PC-9 (cell line): ENCODE measurements at places on chromosomes 12 and 14.

DNA sequence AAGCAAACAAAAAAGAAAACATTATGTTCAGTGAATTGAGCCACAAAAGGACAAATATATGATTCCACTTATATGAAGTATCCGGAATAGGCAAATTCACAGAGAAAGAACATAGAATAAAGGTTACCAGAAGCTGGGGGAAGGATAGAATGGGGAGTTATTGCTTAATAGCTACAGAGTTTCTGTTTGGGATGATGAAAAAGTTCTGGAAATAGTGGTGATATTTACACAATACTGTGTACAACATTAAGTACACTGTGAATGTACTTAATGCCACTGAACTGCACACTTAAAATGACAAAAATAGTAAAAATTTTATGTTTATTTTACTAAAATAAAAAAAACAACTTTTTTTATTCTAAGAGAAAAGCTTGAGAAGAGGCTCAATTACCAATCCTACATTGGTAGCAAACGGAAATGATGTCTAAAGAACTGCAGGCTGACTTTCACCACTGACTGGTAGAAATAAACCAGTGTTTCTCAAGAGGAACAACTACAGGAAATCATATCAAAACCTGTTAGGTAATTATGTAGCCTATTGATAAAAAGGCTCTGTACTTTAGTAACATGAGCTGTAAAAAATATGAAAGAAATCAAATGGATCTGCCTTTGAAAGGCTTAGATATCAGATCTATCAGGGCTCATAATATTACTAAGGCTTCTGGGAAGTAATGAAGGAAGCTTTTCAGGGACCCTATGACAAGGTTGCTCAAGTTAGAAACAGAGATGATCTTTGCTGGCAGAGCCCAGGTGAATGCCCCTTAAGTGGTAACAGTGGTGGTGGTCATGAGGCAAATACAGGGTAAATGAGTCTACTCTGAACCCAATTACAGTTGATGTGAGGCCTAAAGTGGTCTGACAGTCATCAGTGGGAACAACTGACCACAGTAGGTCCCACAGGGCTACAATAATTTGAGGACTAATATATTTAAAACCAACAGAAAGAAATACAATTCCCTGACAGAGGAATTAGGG is 41.3 kb downstream of the BAZ1A start:
- no peak for DNase-seq

DNA sequence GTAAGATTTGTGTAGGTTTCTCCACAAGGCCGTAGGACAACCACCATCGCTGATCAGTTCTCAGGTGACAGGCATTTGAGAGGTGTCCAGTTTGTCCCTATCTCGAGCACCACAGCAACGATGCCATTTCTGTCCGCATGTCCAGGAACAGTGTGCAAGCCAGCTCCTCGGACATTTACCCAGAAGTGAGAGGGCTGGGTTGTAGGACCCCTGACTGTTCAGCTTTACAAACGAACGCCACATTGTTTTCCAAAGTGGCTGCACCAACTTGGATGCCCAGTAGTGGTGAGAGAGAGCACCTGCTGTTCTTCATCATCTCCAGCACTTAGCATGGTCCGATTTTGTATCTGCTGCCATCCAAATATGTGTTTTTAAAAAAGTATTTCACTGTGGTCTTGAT is 38.6 kb downstream of the CYP46A1 start:
- no peak for DNase-seq

DNA sequence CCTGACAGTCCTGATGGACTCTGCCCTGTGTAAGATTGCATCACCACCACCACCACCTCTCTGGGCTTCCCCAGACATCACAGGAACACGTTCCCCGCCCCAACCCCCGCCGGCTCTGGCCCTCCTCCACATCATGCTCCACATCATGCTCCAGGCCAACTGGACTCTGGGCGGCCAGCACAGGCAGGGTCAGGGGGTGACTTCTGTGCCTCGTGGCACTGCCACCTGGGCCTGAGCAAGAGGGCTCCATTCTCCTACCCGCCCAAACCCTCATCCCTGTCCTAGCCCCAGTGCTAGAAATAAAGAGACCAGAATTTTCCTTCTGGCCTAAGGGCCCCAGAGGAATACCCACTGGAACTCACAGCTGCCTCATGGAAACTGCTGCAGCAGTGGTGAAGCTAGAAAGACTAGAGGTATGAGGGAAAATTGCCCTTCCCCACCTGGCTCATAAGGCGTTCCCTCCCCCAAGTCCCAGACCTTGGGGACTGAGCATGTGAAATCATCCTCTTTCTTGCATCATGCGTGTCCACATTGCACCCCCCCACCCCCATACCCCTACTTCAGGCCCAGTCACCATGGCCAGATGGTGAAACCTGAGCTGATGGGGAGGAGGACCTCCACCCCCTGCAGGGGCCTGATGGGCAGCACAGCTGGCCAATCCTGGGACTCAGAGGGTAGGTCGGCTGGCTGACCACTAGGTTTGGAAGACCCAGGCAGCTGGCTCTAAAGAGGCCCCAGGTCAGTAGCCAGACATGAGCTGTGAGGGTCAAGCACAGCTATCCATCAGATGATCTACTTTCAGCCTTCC is at the start of gene INHBE:
Gene INHBE, plus strand, starts transcription at position 742 of the 808 bp plus-strand sequence. CDS start 230 bp downstream, outside the sequence.
- DNase-seq: no peak

GRCh38 chr12:63668028-63668799 is at the start of gene DPY19L2:
TSS of gene DPY19L2 (minus strand) at chr12:63668493. CDS start at chr12:63668393, 100 bp downstream.
- DNase-seq: peak; percentile 22

- peak; percentile 18 for DNase-seq
Observed at GRCh38 chr14:23568600-23569331, 1.2 kb upstream of the AP1G2 start.

- no peak for DNase-seq
Observed at GRCh38 chr12:110885152-110885840, 35.1 kb downstream of the MYL2 start.

- DNase-seq: no peak
Observed at GRCh38 chr12:75578546-75578945, 67.1 kb upstream of the KRR1 start.

GRCh38 chr14:99734406-99735051 is 50.4 kb downstream of the CYP46A1 start:
- DNase-seq: no peak

DNA sequence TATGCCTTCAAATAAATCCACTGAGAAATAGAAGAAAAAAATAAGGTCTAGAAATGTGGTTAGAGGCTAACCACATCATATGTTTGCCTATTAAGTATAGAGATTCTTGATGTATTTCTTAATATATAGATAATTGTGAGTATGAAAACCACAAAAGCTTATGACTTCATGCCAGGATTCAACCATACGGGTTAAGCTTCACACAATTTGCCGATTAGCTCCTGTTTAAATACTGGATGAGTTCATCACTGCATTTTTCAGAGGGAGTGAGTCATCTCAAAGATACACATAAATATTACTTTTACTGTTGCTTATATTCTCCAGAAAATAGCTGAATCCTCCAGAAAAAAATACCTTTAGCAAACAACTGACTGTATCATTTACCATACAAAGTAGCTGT is 79.6 kb downstream of the RPL10L start:
- no peak for DNase-seq

DNA sequence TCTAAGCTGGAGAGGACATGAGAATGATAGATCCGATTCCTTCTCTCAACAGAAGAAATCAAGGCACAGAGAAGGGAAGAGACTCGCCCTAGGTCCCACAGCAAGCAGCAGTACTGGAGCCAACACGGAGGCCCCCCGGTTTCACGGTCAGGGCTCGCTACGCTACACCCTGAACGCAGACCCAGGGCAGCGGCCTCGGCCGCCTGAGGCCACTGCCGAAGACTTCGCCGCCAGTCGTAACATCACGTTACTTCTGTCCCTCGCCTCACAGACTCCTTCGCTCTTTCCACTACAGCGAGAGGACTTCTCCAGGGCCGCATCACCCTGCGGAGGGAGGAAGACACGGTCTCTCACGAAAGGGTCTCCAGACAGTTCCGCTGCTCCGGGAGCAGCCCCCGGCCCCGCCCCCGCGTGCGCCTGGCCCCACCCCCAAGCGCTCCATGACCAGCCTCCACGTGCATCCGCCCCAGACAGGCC is 411 bp upstream of the DCAF4 start:
- DNase-seq: no peak

DNA sequence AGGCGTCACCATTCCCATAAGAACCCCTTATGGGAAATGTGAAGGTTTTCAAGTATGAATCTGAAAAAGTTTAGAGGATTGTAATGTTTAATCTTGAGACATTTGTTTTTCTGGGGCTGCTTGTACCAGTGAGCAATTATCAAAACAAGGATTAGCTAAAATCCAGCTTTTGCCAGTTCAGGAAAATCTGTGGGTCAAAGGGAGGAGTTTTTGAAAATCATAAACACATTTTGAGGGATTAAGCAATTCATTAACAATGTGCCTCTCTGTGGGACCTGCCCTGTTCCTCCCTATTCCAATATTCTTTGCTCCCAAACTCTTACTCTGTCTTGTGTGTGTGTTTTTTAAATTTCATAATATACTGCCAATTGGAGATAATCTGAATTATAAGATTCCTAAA is 11.7 kb upstream of the DAAM1 start:
- DNase-seq: no peak

- no peak for DNase-seq
Observed at GRCh38 chr12:91377436-91377835, 194.8 kb upstream of the DCN start.

- no peak for DNase-seq
Observed at GRCh38 chr14:71121001-71121400, 213.7 kb downstream of the PCNX1 start.

DNA sequence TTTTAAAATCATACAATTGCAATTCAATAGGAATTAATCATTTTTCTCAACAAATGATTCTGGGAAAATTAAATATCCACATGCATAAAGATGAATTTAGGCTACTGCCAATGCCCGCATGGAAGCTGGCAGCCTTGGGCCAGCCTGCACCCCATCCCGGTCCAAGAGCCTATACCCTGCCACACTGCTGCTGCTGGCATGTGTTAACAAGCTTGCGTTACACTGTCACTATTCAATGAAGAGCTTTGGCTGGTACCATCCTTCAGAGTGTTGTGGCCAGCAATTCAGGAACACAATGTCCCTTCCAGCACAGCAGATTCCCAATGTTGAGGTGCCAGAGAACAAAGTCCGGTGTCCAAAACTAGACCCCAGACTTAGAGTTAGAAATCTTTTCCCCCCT is 13.6 kb upstream of the TAS2R14 start:
- no peak for DNase-seq

DNA sequence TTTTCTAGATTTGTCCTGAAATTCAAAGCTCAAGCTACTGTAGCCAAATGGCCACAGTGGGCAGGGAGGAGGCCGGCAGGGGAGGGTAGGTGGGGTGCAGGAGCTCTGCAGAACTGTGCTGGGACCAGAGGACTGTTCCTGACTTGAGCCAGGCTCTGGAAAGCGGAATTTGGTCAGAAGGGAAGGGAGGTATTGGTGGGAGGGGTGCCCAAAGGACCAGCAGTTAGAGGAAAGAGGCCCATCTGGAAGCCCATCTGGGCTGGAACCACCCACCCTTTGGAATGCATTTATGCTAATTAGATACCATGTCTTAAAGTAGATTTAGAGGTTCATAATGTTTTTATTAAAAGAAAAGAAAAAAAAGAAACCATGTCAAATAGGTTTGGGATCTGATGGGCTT is 24.5 kb upstream of the JPH4 start:
- DNase-seq: no peak

DNA sequence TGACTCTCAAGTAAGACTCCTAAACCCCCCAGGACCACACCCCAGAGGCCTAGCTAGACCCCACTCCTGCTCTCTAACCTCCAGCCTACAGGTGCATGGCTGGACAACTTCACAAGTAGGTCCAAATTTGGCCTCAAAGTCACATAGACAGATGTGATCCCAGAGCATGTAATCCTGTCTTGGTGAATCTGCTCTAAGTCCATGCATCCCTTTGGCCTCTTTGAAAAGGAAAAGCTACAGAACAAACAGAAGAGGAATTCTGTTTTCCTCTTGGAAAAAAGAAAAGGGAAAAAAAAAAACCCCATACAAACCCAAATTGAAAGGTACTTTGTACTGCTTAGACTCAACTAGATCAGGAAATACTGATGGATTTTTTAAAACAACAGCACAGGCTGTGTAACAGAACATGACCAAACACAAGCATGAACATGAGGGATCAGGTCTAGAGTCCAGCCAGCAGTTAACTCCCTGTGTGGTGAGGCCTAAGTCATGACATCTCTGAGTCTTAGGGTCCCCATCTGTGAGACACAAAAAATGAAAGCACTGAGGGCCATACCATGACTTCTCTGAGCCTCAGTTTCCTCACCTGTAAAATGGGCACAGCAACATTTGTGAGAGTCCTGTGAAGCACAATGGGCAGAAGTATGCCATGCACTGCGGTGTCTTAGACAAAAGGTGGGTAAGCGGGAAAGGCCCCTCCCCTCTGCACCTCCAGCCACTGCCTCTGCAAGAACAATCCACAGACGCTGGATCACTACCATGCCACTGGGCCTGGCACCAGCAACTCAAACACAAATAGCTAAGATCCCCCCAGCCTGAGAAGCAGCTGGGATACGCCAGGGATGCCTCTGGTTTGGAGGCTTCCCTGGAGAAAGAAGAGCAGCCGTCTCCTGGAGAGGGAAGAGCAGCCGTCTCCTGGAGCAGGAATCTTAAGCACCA is 9.9 kb downstream of the PITPNM2 start:
- no peak for DNase-seq

GRCh38 chr12:112710414-112710813 is 81.1 kb upstream of the RPH3A start:
- DNase-seq: no peak

- no peak for DNase-seq
Observed at GRCh38 chr12:71069311-71069710, 88.5 kb downstream of the TSPAN8 start.

GRCh38 chr14:105487986-105488777 is 1.5 kb downstream of the CRIP1 start:
- DNase-seq: peak; percentile 45

- no peak for DNase-seq
Observed at GRCh38 chr12:19801941-19802340, 362.6 kb downstream of the AEBP2 start.

GRCh38 chr14:69580009-69580577 is 5.4 kb upstream of the CCDC177 start:
- DNase-seq: peak; percentile 44

- DNase-seq: no peak
Observed at GRCh38 chr14:92490239-92490959, 23.2 kb upstream of the RIN3 start.

- no peak for DNase-seq
Observed at GRCh38 chr12:123122626-123123025, 28.3 kb downstream of the PITPNM2 start.

GRCh38 chr14:40859055-40859454 is 747.6 kb upstream of the LRFN5 start:
- no peak for DNase-seq

DNA sequence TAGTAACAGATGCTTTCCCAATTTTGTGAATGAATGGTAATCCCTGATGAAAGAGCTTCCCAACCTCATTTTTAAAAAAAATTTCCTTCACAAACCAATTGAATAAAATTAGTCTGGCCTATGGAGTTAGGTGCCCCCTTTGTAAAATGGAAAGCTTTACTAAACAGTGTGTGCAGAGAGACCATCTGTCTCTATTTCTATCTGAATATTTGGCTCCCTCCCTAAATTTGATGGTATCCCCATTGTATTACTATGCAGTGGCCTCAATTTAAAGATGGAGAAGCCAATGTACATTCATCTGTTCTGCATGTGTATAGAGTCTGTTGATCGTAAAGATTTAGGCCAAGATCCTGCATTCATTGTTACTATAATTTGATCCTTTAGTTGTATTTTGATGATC is 397.7 kb upstream of the RGS6 start:
- DNase-seq: no peak

GRCh38 chr14:95069547-95069946 is 87.8 kb downstream of the DICER1 start:
- no peak for DNase-seq
